GM19239 (cell line): ENCODE measurements at places on chromosomes 2 and 18.

DNA sequence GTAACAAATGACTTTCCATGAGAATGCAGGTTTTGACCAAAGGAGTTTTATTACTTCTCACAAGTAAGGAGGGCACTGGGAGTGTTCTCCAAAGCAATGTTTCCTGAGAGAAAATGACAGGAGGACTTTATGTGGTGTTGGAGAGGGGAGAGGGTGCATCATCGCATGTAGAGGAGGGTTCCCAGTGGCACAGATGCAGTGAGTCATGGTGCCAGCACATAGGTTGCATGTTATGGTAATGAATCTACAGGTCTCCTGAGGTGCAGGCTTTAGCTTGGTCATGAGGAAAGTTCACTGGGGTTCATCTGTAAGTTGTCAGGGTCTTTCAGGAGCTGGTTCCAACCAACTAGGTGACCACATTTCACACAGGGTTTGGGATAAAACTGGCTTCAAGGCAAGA lies 30.4 kb downstream of the NAT8 start:
- DNase-seq = no peak

- DNase-seq = no peak
Measured at GRCh38 chr2:278927-279320, 9.0 kb downstream of the ALKAL2 start.

DNA sequence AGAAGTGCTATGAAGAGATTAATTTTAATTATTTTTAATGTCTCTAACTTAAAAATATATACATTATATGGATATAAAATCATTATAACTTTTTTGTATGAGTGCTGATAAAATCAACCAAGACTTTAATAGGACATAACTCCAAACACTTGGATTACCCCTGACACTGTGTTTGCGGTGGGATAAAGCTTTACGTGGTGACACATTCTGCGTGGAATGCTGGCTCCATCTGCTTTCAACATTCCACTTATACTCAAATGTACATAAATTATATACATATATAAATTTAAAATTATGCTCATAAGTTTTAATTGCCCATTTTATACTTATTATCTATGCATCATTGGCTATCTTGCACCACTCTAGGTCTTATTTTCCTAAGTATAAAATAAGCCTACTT lies 30.5 kb downstream of the LINC00305 start:
- no peak for DNase-seq

DNA sequence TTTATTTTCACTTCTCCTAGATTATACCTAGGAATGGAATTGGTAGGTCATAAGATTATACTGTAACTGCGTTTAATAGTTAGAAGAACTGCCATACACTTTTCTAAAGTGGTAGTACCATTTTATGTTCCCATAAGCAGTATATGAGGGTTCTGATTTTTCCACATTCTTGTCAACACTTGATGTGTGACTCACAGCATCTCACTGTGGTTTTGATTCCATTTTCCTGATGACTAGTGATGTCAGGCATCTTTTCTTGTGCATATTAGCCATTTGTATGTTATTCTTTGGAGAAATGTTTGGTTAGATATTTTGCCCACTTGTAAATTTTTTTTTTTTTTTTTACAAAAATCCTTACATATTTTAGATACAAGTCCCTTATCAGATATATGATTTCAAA lies 2.3 kb downstream of the DCAF17 start:
- no peak for DNase-seq

- DNase-seq = no peak
Measured at GRCh38 chr2:107337209-107337898, 451.4 kb upstream of the ST6GAL2 start.

- no peak for DNase-seq
Measured at GRCh38 chr2:60998628-60999545, 18.6 kb upstream of the PEX13 start.

DNA sequence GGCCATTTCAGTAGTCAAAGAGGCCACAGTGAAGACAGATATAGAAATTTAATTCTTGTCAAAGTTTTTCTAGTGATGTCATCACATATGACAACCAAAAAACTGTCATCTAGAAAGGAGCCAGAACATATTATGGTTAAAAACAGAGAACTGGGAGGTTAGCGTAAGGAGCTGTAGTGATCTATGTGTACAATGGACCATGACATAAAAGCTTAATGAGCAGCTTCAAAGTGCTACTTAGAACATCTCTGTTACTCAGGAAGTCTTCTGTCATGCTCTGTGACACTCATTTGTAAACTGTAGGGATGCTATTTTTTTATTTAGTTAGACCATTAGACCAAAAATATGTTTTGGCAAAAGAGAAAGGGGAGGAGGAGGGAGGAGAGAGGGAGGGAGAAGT lies 57.3 kb downstream of the CMPK2 start:
- no peak for DNase-seq

- no peak for DNase-seq
Measured at GRCh38 chr18:63206433-63207142, 113.0 kb downstream of the BCL2 start.

DNA sequence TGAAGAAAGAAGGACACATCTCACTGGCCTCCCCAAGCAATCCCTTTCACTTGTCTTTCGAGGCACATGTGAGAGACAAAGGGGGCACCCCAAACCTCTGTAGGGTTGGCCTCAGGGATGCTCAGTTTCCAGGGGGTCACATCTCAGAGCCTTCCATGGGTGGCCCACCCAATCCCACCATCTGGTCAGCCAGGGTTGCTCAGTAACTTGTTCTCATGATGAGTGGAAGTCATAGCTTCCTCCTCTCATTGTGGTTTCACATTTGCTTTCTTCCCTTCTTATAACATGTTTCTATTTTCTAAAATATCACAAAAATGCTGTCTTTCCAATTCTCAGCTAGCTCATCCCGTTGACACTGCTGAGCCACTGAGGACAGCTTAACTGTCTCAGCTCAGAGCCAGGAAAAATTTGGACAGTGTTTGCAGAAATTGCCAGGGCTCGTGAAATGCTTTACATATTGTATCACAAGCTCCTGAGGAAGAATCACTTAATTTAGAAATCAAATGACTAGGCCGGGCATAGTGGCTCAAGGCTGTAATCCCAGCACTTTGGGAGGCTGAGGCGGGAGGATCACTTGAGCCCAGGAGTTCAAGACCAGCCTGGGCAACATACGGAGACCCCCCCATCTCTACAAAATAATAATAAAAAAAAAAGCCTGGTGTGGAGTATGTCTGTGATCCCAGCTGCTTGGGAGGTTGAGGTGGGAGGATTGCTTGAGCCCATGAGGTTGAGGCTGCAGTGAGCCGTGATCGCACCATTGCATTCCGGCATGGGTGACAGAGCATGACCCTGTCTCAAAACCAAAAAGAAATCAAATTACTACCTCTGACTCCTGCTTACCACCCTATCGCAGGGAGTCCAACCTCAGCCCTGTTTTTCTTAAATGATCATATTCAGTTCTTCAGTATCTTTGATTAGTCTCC lies 129.3 kb downstream of the PRKCE start:
- DNase-seq = no peak

GRCh38 chr18:5600378-5601071 lies 56.7 kb upstream of the EPB41L3 start:
- DNase-seq = no peak

DNA sequence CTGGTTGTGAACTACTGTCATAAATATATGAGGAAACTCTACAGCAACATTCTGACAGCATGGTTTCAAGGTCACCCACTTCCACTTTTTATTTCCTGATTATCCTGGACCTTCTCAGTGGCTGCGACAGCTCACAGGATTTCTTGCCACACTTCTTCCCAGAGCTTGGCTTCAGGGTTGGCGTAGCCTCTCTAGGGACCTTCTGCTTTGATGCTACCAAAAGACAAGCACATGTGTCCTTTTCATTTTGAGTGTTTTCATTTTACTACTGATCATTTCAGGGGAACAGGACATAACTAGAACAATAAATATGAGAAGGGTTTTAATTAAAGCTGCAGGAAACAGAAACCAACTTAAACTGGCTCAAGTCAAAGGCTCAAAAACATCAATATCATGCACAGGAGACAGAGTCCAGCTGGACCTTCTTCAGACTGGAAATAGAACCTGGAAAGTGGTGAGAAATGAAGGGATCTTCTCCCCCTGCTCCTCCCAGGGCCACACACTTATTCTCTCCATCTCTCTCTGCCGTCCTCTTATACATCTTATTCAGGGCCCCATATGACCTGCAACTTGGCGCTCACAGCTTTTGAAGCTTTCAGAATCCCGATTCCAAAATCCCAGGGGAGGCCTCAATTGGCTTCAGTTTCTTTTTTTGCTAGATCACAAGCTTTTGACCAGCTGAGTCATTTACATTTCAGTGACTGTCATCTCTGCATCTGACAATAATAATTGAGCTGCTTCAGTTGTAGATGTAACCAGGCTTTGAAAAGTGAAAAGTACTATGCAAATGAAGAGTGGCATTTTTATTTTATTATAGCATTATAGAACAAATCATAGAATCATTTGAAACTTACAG lies 9.7 kb downstream of the VIT start:
- no peak for DNase-seq

DNA sequence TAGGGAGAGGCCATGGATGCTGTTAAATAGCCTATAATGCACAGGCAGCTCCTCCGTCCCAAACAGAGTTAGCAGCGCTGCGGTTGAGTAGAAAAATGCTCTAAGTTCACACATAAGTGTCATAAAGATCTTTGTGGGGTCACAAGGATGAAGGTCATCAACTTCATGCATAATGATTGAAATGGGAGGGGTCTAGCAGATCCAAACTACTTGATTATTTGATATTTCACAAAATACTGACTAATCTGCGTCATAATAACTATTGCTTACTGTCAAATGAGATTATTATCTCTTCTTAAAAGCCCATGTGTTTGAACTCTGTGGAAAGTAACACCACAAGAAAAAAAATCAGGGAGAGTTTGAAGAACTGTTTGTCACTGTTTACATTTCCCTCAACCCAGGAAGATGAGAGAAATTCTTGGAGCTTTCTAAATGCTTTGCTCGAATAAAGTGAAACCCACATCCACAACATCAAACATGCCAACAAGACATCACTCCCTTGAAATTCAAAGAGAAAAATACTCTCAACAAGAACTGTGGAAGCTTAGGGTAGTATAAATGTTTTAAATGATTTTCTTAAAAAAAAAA lies 50.5 kb upstream of the CREB1 start:
- DNase-seq = no peak
